ENCODE measurements at places on chromosomes 16 and 17.
A peak's percentile ranks its signal among the peaks of the same experiment; 100 is the strongest.

GRCh38 chr17:76121932-76122430, 18.4 kb upstream of the EXOC7 start:
- DNase-seq = no peak

DNA sequence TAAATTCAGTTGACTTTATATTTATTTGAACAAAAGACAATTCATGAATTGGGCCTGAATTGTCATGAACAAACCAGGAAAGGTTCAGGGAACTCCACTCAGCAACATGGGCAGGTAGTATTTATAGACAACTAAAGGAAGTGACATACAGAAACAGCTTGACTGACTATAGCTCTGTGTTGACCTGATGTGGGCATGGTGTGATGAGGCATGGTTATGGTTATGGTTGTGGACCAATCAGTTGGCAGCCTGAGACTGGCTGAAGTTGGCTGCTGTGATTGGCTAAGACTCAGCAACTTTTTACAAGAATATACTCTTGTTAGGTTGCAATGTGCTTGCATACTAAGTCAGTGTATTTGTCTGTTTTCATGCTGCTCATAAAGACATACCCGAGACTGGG, 108.4 kb downstream of the HS3ST3B1 start:
- no peak for DNase-seq

DNA sequence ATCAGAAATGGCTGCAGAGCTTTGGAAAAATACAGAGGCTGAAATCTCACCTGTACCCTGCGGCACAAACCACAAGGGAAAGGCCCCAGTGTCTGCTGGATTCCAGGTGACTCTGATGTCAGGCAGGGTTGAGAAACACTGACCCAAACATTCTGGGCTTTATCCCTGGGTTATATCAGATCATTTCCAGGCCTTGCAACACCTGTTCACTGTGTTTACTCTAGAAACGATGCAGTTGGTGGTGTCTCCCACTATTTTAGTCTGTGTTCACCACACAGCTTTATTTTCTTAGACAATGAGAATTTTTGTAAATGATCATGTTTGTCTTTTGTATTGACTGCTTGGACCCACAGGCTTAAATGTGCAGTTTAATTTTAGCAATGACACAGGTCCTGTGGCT, 151.5 kb upstream of the SDK2 start:
- DNase-seq = no peak

GRCh38 chr16:1461146-1461545, 13.7 kb downstream of the CLCN7 start:
- DNase-seq = no peak

DNA sequence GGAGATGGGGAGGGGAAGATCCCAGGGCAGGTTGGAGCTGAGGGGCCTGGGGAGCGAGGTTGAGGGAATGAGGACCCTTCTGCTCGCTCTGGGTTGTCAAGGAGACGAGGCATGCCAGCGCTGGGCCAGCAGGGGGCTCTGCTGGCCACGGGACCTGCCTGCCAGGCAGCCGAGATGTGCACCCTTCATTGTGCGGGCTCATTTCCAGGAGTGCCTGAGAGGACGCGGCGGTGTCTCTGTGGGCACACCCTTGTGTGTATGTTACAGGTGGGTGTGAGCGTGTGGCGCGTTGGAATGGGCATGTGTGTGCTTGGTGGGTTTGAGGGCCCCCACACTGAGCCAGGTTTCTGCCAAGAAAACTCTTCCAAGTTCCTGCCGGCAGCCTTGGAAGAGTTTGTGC, 15.9 kb downstream of the ARHGAP23 start:
- no peak for DNase-seq

DNA sequence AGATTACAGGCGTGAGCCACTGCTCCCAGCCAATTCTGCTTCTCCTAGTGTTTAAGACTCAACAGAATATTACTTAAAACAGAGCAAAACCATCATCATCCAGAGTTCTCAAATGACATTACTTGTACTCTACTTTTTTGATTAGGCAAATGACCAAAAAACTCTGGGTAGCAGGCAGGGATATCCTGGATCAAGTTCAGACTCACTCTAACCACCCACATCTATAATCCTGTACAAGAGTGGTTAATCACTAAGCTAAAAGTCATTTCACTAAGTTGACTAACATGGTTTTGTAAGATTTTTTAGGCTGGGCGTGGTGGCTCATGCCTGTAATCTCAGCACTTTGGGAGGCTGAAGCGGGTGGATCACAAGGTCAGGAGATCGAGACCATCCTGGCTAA, 6.8 kb downstream of the NAE1 start:
- DNase-seq = no peak

- no peak for DNase-seq
Measured at GRCh38 chr16:72646615-72647014, 401.3 kb downstream of the ZFHX3 start.

DNA sequence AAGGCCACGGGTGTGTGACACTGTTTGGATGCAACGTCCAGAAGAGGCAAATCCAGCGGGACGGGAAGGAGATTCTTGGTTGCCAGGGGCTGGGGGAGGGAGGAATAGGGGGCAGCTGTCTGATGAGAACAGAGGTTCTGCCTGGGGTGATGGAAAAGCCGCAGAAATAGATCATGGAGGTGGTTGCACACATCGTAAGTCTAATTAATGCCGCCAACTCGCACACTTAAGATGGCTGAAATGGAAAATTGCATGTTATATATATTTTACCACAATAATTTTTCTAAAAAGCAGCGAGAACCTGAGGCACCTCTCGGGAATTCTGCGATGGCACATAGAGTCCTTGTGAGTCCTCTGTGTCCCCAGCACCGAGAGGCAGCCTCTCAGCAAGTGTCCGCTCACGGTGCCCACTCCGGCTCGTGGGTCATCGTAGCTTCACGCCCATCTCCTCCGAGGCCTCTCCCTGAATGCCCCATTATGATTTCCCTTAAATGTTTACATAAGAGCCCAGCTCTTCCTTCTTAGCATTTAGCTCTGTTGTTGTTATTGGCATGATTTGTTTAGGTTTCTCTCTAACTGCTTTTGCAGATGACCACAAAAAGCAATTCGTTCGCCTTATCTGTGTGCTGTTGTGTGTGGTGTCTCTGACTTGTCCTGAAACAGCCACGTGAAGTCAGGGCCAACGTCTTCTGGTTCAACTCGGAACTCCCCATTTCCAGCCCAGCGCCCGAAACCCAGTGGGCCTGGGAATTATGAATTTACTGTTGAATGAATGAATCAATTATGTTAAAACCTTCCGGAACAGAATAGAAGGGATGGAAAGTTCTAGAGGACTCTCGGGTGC, 7.7 kb downstream of the WFDC1 start:
- DNase-seq = no peak

- peak; percentile 79 for DNase-seq
Measured at GRCh38 chr17:72118335-72119076, 2.3 kb upstream of the SOX9 start.

DNA sequence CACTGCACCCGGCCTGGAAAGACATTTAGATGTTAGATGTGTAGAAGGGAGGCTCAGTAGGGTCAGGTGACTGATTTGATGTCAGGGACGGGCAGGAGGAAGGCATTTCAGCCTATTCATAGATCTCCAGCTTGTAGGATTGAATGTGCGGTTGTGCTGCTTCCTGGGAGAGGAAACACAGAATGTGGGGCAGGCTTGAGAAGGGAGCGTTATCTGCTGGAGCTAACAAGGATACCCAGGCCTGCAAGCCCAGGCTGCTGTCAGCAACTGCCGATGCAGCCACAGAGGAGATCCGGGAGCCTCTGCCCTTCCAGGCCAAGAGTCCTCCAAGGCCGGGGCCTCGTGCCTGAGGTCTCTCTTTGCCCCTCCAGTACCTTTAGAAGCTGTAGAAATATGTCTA, 205.6 kb downstream of the SPECC1 start:
- no peak for DNase-seq

DNA sequence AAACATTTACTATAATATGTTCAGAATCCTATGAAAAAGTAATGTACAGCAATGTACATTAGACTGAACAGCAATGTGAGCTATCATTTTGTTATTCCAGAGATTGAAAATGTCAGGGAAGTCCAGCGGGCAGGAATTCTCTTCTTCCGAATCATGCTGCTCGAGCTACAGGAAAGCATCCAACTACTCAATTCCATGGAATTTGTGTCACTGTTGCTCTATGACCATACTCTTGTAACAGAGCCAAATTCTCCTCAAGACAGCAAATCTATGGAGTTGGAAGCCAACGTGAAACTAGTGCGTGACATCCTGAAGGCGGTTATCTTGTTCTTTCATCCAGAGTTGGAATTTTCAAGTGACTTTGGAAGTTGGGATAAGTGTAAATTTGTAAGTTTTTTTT, 24.8 kb upstream of the NSRP1 start:
- peak; percentile 46 for DNase-seq

- peak; percentile 97 for DNase-seq
Measured at GRCh38 chr17:1422885-1423284, 22.9 kb upstream of the YWHAE start.

GRCh38 chr17:82883419-82884031, 43.7 kb upstream of the ZNF750 start:
- no peak for DNase-seq

GRCh38 chr17:4503283-4504025, 4.8 kb downstream of the SPNS2 start:
- no peak for DNase-seq

- no peak for DNase-seq
Measured at GRCh38 chr16:85061566-85061965, 34.0 kb downstream of the KIAA0513 start.

GRCh38 chr16:78607465-78607864, 508.0 kb downstream of the WWOX start:
- no peak for DNase-seq

DNA sequence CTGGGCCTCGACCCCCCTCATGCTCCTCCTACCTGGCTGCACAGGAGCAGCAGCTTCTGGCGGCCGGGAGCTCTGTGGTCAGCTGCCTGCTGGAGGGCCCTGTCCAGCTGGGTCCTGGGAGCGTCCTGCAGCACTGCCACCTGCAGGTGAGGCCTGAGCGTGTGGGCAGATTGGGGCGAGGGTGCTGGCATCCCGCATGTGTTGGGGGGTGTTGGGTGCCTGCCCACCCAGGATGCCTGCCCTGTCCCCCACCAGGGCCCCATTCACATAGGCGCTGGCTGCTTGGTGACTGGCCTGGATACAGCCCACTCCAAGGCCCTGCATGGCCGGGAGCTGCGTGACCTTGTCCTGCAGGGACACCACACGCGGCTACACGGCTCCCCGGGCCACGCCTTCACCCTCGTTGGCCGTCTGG, 16.5 kb downstream of the FCSK start:
- no peak for DNase-seq

DNA sequence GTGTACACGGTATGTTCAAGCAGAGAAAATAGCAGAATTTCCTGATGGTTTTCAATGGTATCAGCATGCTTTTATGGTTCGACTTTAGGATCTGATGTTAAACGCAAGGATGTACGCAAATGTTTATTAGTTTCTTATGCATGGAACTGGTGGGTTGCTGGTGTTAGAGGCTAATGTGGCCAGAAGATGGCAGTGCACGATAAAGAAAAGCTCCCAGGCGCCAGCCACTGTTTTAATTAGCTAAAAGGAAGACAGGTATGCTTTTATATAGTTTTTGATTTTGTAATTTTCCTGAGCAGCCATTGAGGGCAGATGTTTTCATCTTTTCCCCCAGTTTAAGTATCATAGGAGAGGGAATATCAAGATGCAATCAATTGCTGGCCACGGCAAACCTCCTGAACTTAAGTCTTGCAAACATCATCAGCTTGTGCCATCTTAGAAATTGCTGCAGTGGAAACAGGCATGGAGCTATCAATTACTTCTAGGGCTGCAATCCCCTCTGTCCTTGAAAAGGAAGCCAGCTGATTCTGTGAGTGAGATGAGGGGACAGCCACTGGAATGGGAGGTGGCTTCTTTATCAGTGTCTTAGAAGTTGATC, 648.5 kb upstream of the RBFOX1 start:
- DNase-seq = peak; percentile 7

DNA sequence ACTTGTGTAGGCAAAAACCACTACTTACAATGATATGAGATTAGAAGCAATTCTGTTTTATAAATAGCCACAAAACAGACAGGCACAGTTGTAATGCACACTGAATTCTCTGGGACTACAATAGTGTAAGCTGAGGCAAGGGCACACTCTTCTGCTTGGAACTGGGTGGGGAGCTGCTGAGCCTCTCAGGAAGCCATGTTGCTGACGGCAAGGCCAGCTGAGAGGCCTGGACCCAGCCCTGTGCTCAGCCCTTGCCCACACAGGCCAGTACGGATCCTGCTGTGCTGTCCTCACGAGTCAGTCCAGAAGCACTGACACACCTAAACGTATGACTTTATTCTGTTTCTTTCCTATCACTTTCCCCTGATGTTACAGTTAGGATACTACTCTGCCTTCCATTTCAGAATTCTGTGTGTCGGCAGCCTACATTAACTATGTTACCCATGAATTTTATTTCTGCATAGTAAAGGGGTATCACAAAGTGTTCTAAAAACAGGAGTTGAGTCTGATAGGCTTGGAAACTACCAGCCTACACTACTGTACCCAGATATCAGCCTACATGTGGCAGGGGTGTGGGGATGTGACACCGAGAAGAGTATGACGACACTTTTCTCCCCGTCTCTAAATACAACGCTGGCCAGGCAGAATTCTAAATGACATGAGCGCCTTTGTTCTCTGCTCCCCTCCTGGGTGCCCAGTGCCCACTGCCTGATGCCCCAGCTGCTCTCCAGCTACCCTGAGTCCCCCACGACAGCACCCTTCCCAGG, 41.1 kb upstream of the FAAP100 start:
- no peak for DNase-seq

DNA sequence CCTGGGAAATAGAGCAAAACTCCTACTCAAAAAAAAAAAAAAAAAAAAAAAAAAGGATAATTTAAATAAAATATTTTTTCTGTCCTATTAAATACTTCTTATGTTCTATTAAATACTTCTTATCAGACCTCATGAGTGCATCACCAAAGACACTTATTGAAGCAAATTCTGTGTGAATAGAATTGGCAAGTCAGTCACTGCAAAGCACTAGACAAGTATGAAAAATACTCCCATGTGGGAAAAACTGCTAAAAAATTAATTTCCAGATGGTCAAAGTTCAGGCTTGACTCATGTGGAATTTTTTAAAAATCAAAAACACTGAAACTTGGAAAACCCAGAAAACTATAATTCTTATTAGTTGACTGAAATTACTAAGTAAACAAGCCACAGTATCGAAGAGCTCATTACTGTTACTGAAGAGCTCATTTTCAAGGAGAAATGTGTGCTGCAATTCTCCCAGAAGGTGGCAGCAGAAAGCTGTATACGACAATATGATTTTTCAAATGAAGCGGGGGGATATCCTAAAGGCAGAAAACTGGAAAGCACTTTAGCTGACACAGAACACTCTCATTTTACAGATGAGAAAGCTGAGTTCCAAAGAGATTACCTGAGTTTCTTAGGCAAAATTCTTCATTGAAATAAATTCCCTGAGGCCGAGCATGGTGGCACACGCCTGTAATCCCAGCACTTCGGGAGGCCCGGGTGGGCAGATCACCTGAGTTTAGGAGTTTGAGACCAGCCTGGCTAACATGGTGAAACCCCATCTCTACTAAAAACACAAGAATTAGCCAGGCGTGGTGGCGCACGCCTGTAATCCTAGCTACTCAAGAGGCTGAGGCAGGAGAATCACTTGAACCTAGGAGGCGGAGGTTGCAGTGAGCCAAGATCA, 15.9 kb upstream of the FBXO47 start:
- DNase-seq = peak; percentile 48

DNA sequence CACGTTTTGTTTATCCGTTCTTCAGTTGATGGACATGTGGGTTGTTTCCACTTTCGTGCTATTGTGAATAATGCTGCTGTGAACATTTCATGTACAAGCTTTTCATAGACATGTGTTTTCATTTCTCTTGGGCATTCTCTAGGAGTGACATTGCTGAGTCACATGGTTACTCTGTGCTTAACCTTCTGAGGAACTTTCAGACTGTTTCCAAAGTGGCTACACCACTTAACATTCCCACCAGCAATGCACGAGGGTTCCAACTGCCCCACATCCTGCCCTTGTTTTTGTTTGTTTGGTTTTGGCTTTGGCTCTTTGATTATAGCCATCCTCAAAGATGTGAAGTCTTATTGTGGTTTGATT, 14.2 kb upstream of the PEMT start:
- peak; percentile 23 for DNase-seq
